Activated CD4-positive, CD25-positive, alpha-beta regulatory T cell (primary cell): ENCODE measurements at places on chromosomes 5 and 9.

GRCh38 chr5:32842813-32843530, 131.9 kb downstream of the NPR3 start:
- DNase-seq: no peak

GRCh38 chr9:76403352-76403751, 9.1 kb upstream of the RFK start:
- no peak for DNase-seq

DNA sequence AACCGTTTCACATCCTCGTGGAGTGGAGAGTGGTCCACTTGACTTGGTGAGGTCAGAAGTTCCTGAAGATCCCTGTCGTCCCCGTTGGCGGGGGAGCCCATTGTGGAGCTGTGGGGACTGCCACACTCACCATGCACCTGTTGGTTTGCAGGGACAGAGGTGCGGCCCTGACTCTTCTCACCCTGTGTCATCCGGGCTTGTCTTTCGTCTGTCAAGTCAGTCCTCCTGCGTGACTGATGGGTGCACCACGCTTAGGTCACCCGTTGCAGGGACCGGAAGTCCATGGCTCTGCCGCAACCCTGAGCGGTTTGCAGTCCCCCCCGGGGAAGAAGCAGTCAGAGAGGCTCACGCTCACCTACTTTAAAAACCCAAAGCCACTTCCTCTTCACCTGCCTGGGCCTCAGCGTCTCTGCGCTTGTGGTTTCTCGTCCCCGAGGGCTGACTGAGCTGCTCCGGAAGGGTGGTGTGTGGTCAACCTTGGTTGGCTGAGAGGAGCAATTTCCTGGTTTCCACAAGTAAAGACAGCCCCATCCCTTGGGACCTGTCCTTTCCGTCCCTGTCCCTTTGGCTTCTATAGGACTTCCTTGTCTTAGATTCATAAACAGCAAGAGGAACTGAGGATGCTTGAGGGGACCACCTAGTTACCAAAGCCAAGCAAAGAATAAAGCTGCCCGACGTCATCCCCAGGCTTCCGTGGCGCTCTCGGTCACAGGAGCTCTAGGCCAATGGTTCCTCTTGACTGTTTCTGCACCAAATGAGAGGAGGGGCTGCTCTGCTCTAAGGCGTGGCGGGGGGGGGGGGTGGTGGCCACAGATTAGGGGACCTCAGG, 53.2 kb downstream of the USP20 start:
- peak; percentile 89 for DNase-seq

GRCh38 chr5:124289130-124289529, 457.3 kb downstream of the ZNF608 start:
- DNase-seq: no peak

GRCh38 chr5:126452477-126452876, 29.3 kb downstream of the GRAMD2B start:
- no peak for DNase-seq
